Activated CD8-positive, alpha-beta memory T cell treated with anti-CD3 and anti-CD28 coated beads, Interleukin-2, amount 50 U/mL, for 48 hours (primary cell): ENCODE measurements at places on chromosomes 7 and 10.

DNA sequence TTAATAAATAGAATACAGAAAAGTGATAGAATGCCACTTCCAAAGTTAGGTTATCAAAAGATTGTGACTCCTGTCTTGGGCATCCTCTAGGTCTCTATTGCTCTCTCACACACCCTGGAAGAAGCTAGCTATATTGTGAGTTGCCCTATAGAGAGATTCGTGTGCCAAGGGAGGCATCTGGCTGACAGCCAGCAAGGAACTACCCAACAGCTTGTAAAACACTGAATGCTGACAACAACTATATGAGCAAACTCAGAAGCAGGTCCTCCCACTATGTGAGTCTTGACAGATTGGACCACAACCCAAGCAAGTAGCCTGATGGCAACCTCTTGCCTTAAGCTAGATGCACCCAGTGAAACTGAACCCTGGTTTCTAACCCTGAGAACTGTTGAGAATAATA lies 55.7 kb upstream of the CDK14 start:
- DNase-seq = no peak

DNA sequence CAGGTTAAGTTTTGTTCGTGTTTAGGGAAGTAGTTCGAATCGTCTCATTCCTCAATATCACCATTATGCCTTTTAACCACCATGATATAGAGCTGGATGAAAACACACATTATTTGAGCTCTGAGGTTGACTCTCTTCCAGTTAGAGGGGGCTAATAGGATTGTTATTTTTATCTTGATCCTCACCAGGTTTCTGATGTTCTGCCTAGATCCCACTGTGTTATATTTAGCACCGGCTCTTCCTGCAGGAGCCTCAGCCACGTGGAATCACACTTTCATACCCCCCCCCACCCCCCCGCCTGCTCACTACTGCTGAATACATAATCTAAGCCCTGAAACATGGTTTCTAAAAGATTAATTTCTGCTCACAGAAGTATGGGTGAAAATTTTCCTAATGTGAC lies 88.3 kb downstream of the NRCAM start:
- no peak for DNase-seq

DNA sequence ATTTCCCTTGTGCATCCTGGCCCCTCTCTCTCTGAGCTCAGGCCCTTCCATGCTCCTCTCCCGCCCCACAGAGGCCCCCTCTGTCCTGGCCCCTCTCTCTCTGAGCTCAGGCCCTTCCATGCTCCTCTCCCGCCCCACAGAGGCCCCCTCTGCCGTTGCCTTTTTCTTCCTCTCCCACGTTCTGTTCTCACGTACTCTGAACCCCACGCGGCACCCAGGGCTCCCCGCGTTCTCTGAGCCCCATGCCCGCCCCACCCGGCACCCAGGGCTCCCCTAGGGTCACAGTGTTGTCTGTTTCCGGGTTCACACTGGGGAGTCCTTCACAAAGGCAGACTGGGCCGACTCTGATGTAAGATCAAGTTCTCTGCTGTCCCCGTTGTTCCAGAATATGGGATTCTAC lies 336.8 kb downstream of the DNAJB6 start:
- DNase-seq = peak; percentile 32

DNA sequence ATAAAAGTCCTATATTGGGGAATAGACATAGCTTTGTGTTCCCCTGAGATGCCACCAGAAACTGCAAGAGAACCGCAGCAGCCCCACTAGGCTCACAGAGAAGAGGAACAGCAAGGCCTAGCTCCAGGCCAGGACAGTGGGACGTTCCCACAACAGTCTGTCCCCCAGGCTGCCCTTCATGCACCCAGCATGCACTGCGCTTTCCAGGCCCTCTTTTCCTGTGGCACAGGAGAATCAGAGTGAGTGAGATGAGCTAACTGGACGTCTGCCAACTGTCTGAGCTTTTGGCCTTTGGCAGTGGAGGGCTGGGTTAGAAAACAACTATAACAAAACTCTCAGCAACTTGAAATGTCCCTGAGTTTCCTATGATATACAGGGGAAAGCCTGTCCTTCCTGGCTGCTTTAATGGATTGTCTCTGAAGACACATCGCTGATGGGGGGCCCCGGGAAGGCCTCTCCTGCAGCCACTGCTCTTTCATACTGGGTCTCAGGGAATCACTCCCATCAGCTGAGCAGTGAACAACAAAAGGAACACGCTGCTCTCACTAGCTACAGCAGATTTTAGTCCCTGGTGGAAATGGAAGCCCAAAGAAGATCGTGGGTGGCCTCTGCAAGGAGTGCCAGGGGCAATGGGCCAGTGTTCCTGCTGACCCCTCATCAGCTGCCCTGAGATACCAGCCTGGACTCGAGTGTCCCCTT lies 53.5 kb downstream of the PODXL start:
- DNase-seq = no peak

DNA sequence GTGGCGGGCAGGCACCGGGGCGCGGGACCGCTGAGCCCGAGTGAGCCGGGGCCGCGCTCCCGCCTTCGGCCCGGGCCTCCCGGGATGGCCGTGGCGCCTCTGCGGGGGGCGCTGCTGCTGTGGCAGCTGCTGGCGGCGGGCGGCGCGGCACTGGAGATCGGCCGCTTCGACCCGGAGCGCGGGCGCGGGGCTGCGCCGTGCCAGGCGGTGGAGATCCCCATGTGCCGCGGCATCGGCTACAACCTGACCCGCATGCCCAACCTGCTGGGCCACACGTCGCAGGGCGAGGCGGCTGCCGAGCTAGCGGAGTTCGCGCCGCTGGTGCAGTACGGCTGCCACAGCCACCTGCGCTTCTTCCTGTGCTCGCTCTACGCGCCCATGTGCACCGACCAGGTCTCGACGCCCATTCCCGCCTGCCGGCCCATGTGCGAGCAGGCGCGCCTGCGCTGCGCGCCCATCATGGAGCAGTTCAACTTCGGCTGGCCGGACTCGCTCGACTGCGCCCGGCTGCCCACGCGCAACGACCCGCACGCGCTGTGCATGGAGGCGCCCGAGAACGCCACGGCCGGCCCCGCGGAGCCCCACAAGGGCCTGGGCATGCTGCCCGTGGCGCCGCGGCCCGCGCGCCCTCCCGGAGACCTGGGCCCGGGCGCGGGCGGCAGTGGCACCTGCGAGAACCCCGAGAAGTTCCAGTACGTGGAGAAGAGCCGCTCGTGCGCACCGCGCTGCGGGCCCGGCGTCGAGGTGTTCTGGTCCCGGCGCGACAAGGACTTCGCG lies 534 bp downstream of the FZD9 start:
- peak; percentile 63 for DNase-seq

GRCh38 chr7:60017-60675 lies 132.2 kb upstream of the FAM20C start:
- peak; percentile 25 for DNase-seq

DNA sequence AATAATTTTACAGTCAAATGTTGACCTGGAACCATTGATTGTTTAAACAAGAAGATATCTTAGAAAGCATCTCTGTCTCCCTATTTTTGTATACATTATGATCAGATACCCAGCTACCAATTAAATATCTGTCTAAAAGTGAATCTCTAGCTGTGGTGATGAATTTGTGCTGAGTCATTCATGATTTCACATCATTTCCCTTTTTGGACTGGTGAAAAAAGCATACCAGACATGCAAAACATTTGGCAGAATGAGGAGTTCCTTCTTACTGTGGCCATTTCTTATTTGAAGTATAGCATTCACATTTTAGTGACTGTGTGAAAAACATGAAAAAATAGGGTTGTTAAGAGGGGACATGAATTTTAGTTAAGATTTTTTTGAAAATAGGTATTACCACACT lies 98.0 kb upstream of the GATA3 start:
- no peak for DNase-seq

- no peak for DNase-seq
Observed at GRCh38 chr7:70883750-70884439, 248.0 kb upstream of the GALNT17 start.

DNA sequence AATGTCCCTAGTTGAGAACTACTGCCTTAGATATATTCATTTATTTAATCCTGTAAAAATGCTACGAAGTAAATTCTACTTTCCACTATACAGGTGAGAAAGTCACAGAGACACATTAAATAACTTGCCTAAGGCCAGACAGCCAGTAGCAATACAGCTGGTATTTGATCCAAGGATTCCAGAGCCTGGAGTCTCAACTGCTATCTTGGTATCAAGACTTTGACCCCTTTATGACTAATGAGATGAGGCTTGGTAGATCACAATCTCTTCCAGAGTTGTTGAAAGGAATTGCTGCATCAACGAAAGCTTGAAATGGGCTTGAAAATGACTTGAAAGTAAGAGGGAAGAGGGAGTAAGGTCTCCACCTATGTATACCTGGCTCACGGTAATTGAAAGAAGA lies 83.3 kb downstream of the ORC5 start:
- DNase-seq = no peak

- DNase-seq = no peak
Observed at GRCh38 chr10:29068302-29068701, 220.6 kb upstream of the LYZL1 start.

GRCh38 chr7:116122972-116123595 lies 87.3 kb upstream of the TES start:
- DNase-seq = no peak

DNA sequence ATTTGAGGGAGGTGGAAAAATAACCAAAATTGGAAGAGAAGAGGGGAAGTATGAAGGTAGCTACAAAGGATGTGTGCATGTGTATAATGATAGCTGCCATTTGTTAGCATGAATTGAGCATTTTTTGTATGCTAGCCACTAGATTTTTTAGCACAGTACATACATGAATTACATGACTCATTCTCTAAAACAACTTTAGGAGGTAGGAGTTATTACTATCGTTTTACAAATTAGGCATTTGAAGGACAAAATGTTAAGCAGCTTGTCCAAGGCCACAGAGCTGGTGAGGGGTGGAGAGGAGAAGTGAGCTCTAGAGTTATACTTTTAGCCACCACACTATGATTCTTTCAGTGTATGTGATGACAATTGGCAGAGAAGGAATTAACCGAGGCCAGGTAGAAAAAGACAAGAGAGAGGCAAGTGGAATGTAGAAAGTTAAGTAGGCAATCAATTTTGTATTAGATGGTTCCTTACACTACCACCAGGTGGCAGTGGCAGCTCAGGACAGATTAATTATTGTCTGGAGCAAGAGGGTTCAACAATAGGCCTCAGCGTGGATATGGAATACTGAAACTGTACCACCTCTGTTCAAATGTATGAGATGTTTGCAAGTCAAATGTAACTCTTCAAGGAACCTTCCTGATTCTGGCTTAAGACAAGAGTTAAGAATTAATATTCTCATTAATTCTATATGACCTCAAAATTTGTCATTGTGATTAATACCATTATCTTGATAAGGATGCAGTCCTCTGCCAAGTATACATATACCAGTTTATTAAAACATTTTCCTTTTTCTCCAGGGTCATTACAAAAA lies 128.0 kb downstream of the MBL2 start:
- DNase-seq = no peak

DNA sequence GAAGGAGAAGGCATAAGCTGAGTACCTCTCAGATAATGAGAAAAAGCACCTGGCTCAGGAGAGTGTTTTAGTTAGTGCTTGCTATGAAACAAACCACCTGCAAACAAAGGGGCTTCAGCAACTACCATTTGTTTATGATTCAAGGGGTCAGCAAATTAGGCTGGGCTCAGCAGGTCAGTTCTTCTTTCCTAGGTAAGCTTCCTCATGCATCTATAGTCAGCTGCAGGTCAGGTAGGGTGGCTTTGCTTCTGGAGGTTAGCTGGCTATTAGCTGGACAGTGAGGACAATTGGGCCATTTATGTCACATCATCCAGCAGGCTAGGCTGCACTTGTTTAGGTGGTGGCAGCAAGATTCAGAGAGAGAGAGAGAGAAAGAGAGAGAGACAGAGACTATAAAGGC lies 185.5 kb downstream of the EMX2 start:
- DNase-seq = no peak

DNA sequence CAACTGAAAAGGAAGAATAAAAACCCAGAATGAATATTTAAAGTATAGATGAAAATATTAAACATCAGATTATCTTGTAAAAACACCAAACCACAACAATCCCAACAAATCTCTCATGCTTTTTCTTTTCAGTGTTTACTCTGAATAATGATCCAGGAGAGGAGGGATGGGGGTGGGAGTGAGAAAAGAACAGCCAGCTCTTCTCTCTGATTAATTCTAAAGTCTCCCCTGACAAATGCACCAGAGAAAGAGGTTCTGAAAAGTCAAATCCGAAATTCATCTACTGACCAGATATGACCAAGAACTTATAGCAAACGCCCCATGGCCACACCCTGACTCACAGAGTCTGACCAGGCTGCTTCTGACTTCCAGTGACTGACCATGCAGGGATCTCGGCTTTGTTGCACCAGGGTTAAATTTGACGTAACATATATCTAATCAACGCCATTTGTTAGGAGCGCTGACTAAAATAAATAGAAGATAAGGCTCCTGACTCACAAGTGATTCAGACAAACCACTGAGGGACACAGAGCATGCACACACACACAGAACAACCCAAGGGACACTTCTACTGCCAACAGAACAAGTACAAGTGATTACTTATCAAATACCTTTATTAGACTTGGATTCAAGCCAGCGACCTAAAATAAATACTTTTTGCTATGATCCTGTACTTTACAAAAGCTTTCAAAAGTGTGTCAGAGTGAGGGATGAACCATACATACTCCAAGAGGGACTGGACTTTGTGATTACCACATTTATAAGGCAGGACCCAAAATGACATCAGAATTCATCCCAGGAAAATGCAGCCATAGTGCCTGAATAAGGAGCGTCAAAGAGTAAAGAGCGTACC lies 9.3 kb upstream of the SPOCK2 start:
- DNase-seq = no peak

GRCh38 chr7:5063698-5064097 lies 18.0 kb downstream of the RBAK start:
- DNase-seq = no peak

DNA sequence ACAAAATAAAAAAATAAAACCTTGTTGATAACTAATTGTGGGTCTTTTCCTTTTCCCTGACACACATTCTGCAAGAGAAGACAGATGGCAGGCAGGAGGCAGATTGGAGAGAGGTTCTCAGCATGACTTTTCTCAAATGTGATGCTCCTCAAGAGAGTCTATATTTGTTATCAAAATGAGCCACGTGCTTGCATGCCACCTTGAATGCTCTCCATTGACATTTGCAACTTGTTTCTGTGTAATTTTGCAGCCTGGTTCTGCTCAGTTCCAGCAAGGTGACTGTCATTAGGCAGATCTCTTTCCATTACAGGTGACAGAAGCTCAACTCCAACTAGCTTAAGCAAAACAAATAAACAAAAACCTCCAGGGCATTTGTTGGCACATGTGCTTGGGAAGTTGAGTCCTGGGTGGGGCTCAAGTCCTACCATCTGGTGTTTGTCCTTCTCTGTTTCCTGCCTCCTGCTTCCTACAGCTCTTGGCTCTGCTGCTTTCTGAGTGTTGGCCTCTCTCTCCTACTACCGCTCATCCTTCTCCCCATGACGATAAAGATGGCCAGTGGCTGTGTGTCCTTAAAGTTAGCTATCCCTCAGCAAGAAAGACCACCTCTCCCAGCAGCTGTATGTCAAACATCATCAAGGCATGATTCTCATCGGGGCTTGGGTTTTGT lies 56.7 kb downstream of the GRK5 start:
- no peak for DNase-seq

DNA sequence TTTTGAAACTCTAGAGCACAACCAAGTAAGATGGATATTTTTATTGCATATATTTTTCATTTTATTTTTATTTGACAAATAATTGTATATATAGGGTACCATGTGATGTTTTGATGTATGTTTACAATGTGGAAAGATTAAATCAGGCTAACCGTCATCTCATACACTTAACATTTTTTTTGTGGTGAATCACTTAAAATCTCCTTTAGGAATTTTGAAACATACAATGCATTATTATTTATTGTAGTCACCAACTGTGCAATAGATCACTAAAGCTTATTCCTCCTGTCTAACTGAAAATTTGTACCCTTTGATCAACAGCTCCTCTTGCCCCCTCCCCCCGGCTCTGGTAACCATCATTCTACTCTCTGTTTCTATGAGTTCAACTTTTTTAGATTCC lies 77.2 kb downstream of the DNAH11 start:
- DNase-seq = no peak
